ENCODE measurements at places on chromosomes 13 and 19.

DNA sequence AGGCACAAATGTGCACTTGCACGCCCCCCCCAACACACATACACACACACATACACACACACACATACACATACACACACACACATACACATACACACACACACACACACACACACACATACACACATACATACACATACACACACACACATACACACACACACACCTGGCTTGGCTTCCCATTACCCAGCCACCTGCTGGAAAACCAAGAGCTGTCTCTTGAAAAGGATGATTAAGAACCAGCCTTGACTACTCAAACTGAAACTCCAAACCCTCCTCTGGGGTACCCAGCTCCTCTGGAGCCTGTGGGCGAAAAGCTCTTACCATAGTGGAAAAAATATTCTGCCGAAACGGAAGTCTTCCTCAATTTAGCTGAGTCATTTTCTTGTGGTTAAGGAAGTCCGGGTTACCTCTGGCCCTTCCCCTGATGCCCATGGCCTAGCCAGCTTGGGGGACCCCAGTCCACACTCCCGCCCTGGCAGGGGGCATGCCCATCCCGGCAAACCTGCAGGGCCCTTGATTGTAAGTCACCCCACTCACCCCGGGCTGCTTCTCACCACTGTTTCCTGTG lies 21.9 kb downstream of the CEBPA start:
- peak; percentile 10 for DNase-seq

GRCh38 chr13:111161601-111162600 lies 46.8 kb downstream of the ARHGEF7 start:
- DNase-seq = no peak

- no peak for DNase-seq
These were observed 528.4 kb downstream of the DCT start for GRCh38 chr13:93951108-93951507.

GRCh38 chr19:55391191-55391670 lies 5.5 kb downstream of the RPL28 start:
- no peak for DNase-seq

GRCh38 chr19:6861683-6862286 lies 25.6 kb upstream of the ADGRE1 start:
- no peak for DNase-seq

DNA sequence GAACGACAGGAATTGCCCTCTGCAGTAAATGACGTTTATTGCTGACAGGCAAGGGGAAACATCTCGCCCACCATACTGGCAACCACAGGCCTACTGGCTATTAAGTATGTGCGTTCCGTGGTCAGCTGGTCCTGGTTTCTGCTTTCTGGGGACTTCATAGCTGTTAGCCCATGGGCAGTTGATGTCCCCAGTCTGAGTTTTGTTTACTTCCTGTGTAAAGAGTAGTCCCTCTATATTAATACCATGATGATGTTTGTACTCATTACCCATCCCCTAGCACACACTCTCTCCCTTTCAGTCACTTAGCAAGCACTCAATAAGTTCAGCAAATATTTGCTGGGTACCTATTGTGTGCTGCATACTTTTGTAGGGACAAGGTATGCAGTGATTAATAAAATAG lies 6.5 kb upstream of the MIA start:
- DNase-seq = no peak

DNA sequence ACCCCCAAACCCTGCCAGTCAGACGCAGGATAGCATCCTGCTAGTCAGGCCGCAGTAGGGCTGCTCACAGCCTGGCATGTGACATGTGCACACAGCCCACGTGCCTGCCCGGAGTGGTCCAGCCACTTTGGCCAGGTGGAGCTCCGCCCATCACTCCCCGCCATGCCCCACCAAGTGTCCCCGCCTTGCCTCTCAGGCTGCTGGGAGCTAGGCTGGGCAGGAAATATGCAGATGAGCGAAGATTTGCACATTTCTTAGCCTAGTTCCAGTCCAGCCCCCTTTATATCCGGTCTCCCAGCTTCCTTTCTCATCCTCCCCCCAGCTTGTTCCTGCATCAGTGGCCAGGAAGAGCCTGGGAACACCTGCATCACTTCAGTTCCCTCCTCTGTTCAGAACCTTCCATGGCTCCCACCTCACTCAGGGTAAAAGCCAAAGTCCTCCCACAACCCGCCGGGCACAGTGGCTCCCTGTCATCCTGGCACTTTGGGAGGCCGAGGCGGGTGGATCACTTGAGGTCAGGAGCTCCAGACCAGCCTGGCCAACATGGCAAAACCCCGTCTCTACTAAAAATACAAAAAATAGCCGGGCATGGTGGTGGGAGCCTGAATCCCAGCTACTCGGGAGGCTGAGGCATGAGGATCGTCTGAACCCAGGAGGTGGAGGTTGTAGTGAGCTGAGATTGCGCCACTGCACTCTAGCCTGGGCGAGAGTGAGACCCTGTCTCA lies 2.3 kb upstream of the DOCK6 start:
- DNase-seq = no peak

GRCh38 chr19:41918653-41919244 lies 9.5 kb downstream of the ERFL start:
- DNase-seq = no peak

- DNase-seq = no peak
These were observed 167.3 kb downstream of the USP12 start for GRCh38 chr13:27004326-27004725.

DNA sequence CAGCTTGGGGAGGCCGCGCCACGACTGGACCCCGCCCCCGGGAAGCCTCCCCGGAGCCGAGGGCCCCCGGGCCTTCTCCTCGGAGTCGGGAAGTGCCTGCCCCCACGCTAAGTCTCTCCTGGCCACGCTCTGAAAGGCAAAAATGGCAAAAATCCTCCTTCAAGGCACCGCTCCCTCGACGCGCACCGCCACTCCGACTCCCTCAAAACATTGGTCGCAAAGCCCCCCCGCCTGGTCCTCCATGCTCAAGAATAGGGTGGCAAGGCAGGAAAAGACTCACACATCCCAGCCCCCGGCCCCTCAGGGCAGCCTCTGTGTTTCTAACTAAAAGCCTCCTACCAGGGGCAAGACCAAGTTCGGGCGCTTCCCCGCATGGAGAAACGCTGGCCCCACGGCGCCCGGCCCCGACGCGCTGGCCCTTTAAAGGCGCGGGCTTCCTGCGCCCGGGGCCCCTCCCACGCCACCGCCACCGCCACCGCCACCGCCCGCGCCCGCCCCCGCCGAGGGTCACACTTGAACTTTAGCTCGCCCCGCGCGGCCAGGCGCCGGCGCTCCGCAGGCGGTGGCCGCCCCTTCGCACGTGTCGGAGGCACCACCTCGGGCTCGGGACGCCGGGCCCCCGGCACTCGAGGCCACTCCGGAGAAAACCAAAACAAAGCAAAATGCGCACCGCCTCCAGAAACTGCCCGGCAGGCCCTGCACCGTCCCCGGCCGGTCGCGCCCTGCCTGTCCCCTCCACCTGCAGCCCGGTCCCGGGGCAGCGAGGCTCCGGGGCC lies 1.9 kb downstream of the FOXO1 start:
- peak; percentile 72 for DNase-seq

DNA sequence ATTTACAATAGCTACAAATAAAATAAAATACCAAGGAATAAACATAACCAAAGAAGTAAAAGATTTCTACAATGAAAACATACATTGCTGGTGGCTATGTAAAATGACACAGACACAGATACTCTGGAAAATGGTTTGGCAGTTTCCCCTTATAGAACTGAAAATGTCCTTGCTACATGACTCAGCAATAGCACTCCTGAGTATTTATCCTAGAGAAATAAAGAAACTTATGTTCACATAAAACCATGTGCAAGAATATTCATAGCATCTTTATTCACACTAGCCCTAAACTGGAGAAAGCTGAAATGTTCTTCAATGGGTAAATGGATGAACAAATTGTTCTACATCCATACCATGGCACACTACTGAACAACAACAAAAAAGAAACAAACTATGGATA lies 100.2 kb upstream of the RFC3 start:
- no peak for DNase-seq

DNA sequence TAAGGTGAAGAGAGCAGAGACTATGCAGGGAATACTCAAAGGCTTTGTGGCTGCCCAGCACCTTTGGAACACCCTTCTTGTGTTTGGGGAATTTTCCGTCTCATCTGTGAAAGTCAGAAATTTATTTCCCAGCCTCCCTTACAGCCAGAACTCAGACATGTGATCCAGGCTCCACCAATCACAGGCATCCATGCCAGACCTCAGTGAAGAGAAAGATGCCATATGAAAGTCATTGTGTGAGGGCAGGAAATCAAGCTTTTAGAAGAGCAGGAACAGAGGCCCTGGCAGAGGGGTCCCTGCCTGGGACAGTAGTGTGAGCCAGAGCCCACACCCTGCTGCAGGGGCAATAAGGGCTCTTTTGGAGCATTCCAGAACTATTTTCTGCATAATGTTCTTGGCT lies 12.1 kb downstream of the CCDC70 start:
- no peak for DNase-seq

DNA sequence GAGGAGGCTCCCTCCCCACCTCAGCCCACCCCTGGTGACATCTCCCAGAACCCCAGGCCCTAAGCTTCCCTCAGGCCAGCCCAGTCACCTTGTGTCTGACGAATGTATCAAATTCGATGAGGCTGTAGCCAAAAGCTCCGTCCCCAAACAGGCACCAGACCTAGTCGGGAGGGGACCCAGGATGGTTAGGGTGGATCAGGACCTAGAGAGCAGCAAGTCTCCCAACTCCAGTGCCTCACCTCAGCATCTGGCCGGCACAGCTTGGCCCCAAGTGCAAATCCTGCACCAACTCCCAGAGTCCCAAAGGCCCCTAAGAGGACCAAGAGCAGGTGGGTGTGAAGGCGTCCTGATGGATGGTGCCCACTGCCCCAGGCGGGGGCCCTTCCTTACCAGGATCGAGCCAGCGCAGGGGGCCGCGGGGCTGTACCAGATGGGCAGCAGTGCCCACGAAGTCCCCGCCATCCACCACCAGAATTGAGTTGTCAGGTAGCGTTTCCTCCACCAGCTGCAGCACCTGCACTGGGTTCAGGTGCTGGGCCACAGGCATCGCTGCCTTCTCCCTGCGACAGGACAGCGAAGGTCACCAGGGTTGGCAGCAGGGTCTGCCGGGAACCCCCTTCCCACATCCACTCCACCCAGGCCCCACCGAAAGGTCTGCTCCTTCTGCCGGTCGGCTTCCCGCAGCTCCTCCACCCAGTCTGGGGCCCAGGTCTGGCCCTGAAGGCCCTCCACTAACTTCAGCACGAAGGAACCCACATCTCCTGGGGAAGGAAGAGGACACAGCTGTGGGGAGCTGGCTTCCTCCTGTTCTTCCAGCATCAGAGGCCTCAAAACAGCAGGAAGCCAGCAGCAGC lies 8.8 kb downstream of the SYDE1 start:
- DNase-seq = no peak

DNA sequence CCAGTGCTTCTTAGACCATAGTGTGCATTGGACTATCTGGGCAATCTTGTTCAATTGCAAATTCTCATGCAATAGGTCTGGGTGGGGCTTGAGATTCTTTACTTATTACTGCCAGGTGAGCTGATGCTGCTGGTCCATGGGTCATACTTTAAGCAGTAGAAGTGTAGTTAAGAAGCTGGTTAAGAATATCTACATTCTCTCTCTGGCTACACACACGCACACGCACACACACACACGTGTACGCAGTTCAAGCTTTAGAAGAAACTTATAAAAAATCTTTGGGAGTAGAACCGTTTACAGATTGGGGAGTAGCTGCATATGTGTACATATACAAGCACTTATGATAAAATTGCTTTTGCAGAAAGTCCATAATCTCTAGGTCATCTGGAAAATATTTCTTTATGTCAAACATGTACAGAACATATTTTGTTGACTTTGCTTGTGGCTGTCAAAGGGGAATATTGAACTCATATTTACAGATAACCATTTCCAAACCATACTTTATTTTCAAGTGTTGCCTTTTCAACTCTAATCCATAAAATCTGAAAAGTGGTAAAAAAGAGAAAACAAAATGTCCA lies 99.7 kb downstream of the GPC6 start:
- DNase-seq = no peak

DNA sequence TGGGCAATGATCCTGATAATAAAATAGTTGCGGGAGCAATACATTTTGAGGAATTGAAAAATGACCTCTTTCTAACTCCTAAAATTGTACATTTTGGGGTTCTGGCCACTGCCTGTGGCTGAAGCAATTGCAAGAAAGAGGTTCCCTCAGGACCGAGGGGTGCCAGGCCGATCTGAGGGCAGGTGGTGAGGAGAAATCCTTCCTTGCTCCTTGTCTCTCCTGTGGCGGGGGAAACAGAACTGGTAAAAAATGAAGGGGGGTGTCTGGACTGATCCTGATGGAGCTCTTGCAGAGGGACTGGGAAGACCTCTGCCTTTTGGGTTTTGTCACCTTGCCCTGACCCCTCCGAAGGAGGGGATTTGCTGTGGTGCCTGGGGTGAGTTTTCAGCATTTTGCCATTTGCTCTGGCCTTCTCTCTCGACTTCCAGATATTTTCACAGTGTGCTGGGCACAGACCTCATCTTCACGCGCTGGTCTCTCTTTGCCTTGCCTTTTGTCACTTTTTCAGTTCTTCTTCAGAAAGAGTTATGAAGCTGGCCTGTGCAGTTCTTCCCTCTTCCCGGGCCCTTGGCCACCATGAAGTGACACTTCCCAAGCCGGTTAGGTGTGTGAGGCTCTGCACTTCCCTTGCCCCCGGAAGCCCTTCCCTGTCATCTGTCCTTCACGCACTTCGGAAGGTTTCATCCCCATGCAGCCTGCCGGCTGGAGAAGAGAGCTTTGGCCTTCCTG lies 22.2 kb downstream of the NFIX start:
- no peak for DNase-seq

DNA sequence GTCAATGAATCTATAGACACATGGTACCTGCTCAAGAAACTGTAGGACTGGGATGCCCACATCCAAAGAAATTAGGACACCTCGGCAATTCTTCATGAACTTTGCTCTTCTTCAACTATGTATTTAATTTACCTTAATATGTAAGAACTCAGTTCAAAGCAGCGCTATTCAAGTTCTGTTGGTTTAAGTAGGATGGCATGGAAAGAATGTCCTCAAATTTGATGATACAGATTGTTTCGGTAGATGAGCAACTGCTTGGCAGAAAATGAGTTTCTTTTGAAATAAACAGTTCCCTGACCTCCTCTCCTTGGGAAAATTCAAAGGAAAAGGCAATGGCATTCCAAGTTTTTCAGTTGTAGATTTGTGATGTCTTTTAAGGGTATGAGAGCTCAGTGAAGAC lies 36.7 kb downstream of the FGF9 start:
- DNase-seq = no peak

DNA sequence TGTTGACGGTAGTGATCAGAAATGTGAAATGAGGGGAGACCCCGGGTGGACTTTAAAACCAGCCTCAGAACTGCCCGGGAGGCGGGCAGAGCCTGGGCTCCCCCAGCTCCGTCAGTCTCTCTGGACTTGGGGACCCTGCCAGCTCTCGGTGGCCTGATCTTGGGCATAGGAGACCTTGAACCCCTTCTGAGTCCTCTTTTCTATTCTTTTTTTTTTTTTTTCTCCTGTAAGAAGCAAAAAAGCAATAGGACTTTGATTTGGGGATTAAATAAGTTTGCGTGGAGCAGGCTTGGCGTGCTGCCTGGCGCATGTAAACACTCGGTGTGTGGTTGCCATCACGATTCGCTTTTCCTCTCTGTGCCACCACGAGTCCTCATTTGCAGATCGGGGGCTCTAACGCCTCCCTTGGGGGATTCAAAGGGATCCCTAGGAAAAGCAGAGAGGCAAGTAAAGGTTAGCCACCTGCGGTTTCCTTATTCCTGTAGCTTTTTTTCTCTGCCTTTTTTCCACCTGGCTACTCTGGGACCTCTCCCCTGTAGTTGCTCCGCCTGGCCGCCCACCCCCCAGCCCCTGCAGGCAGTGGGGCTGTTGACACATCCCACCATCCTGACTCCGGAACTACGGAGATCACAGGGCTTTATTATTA lies 1.3 kb downstream of the SAFB start:
- DNase-seq = peak; percentile 23

Measured in midbrain (tissue), 1 donor.